ENCODE measurements at places on chromosomes 6 and 20.
A peak's percentile ranks its signal among the peaks of the same experiment; 100 is the strongest.

GRCh38 chr6:29762051-29762450 lies 38.8 kb downstream of the HLA-F start:
- DNase-seq, result no peak

GRCh38 chr6:129233458-129234134 lies 350.7 kb downstream of the LAMA2 start:
- no peak for DNase-seq

GRCh38 chr6:91366781-91367180 lies 779.9 kb upstream of the MAP3K7 start:
- DNase-seq, result no peak

DNA sequence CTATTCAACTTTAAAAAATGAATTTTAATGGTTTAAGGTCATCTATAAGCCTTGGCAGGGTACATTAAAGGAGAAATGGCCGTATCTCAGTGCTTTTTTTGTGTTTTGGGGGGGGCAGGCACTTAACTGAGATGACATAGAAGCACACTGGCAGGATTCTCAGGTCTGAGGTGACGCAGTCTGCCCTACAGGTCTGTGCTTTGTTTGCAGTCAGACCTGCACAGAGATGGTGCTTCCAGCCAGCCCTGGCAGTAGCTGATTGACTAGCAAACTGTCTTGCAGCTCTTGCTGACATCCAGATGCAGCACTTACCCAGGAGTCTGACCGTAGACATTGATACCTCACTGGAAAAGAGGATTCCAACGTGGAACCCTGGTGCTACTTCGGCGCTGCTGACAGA lies 249.1 kb downstream of the FOXC1 start:
- no peak for DNase-seq

DNA sequence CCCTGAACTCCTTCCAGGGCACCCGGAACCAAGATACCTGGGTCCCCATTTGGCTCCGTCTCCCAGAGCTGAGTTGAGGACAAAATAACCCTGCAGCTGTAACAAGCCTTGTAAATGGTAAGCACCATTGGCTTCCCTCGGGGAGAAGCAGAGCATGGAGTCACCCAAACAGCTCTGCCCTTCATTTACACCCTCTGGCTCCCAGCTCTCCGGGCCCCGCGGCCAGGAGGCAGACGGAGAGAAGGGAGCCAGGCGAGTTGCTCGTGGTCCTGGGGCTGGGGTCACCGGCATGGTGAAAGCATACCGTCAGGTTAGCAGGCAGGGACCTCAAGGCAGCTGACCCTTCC lies 2.1 kb downstream of the TFEB start:
- no peak for DNase-seq

GRCh38 chr6:18491308-18492045 lies 104.3 kb downstream of the RNF144B start:
- DNase-seq, result no peak

DNA sequence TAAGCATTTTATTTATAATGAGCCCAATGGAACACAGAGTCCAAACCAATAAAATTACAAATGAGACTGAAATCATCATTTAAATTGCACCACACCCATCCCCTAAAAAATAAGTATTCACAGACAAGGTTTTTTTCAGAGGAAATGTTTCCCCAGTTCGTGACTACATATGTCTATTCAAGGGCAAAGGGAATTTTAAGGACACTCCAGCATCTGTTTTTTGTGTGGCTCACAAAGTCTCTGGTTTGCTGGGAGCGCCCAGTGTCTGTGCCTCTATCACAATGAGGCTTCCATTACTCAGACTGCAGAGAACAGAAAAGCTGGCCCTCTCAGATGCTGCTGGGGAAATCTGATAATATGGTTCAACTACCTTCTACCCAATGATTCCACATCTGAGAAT lies 16.0 kb downstream of the TBX18 start:
- DNase-seq, result no peak

GRCh38 chr6:30035784-30036183 lies 25.3 kb upstream of the POLR1H start:
- DNase-seq, result no peak

DNA sequence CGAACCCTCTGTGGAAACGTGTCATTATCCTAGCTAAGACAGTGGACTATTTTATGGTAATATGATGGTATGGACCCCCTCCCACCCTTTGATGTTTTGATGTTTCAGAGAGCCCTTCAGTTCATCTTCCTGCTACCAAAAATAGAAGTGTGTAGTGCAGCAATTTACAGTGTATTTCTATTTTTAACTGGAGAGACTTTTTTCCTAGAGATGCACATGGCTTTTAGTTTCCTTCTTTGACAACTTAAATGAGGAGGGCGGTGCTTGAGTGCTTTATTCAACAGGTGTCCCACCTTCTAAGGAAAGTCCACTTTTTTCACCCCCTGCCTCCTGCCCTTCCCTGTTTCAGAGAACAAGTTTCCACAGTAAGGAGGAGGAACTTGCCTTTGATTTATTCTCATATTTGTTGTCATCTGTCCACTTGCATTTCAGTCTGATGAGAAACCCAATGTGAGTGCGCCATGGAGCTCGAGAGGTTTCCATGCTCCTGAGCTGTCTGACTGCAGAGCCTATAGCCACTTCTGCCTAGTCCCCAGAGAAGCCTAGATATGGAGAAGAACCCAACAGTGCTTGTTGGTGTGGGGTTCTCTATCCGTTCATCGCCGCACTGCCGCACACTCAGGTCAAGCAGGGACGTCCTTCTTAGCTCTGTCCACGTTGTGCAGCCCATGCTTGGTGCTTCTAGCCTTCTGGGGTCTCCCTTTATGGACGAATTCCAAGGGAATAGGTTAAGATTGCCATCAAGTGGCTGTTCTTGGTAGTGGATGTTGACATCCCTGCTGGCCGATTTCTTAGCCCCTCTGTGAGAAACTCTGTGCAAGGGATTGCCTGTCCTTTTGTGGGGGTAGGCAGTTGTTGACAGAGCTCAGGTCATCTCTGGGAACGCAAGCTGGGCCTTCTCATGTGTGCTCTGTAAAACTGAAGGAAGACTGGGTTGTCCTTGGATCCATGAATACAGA lies 144.2 kb downstream of the JARID2 start:
- peak; percentile 18 for DNase-seq

DNA sequence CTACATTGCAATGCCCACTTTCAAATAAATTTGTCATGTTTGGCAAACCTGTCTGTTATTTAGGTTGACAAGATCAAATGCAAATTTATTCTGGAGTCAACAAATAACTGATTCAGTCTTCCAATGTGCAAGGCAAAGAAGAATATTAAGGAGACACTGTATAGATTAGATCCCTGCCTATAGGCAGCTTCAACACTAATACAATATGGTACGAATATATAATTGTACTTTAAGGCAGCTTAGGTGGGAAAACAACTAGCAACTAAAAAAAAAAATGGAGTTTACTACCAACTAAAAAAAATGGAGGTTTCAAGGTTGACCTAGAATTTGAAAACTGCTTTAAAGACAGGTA lies 1.7 kb upstream of the PHF10 start:
- DNase-seq, result no peak

DNA sequence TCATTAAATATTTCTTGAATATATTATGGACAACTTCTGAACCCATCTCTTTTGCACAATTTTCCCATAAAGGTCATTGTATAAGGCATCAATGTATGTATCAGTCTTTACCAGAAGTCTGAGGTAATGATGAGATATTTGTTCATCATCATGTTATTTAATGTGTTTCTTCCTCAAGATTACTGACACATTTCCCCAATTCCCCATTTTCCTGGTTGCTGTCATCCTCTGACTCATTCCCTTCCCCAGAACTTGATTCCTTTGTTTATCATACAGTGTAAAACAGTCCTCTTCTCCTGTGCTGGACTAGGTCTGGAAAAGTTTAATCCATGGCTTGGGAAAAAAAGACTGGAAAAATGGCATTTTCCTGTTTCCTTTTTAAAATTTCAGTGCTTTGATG lies 107.9 kb upstream of the FLRT3 start:
- no peak for DNase-seq

DNA sequence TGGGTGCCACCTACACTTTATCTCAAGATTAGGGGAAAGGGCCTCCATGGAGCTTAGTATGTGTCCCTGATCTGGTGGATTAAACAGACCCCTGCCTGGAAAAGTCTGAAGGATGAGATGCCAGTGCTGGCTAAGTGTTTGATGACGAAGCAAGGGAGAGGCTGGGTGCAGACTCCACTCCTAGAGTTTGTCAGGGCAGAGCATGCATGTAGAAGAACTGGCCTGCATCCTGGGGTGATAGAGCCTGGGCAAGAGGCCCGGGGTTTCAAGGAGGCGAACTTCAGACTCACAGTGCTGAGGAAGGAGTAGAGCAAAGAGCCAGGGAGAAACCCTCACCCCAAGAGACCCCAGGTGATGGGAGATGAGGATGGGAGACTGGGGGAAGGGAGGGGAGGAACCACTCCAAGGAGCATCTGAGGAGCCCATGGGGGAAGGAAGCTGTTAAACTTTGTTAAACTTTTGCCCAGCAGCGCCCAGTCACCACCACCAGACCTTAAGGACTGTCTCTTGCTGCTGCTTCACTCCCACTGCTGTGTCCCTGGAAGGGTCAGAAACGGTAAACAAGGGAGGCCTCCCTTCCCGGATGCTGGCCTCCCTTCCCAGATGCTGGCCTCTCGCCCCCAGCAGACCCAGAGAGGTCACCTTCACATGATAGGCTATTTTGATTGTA lies 61.6 kb downstream of the RPRD1B start:
- DNase-seq, result no peak

- no peak for DNase-seq
These were observed 148.7 kb downstream of the PRL start for GRCh38 chr6:22147921-22148776.

DNA sequence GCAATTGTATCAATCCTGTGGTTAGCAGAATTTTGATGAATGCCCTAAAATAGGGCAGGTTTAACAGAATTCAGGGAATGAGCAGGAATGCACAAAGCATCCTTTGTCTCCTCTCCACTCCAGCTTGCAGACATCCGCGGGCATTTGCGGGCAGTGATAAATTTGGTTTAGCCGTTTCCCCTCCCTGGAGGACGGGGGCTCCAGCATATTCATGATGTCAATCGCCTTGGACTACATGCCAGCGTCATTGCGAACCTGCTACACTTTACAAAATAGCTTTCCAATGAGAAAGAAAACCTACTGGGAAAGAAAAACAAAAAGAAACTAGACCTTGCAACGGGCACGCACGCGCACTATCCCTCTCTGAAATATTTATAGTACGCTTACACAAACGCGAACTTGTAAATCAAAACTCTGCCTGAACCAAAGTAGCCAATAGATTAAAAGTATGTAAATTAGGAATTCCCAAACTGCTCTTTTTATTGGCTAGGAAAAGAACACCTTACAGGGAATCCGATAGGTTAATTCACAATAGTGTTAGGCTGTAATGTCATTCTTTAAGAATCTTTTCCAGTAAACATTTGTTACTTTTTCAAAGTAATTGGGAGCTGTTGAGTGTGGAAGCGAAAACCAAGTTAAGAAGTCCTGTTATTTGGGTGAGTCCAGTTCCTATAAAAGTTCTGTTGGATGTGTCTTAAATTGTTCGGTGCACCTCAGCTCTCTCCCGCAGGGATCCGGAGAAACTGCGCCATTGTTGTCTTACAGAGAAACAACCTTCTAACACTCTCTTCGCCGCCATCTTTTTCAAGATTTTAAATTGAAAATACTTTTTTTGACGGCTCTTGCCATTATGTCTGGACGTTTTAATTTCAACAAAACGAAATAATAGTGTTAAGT lies 136.7 kb downstream of the HFE start:
- DNase-seq, result peak; percentile 83

DNA sequence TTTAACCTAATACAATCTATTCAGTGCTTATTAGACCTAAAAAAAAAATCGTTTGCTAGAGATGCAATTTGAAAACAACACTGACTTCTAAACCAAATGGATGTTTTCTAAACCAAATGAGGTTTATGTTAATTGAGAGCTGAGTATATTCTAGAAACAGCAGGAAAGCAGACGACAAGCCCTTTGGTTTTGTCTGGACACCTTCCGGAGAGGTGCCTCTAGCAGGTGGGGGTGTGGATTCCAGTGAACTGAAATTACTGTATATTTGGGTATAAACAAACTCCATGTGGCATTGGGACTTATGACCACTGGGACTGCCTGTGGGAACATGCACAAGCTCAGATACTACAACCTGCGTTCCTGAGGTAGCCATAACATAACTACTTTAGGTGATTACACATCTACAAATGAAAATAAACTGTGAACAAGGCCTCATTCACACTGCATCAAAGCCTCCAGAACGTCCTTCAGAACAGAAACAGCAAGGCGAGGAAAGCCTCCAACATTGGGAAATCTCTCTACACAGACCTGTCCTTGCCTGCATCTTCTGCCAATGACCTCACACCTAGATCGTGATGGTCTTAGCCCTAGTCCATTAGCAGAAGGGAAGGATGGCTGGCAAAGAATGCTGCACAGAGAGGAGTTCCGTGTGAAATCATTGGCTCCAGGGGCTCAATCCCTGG lies 206.8 kb upstream of the FOXQ1 start:
- no peak for DNase-seq
